NCI-H526 (cell line): ENCODE measurements at places on chromosomes 5 and 9.

DNA sequence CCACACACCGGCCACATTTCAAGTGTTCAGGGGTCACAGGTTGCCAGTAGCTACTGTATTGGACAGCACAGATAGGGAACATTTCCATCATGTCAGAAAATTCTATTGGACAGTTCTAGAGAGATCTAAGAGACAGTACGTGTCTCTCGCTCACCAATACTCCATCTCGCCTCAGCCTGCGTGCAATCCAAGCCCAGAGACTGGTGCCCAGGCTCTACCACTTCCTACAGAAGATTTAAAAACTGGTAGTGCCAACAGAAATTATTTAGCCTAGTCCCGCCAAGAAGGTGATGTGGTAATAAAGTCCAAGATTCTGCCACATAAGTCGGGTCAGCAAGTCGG lies 390 bp upstream of the SNX2 start:
- DNase-seq: peak; percentile 21

DNA sequence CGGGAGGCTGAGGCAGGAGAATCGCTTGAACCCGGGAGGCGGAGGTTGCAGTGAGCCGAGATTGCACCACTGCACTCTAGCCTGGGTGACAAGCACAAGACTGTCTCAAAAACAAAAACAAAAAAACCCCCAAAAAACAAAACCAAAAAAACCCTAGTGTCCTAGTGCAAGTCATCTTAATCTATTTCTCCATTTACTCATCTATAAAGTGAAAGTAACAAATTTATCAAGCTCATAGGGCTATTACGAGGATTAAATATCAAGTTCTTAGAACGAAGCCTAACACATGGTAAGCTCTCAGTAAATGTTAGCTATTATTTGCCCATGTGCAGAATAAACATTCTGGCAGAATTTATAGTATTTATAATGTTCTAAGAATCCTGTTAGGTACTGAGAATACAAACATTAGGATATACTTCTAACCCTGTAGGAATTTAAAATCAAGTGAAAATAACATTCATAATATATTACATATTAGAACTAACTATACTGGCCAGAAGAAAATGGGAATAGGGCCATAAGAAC lies 45.0 kb downstream of the GOLPH3 start:
- DNase-seq: no peak

- DNase-seq: no peak
Measured at GRCh38 chr9:83284746-83285145, 221.8 kb upstream of the RASEF start.

DNA sequence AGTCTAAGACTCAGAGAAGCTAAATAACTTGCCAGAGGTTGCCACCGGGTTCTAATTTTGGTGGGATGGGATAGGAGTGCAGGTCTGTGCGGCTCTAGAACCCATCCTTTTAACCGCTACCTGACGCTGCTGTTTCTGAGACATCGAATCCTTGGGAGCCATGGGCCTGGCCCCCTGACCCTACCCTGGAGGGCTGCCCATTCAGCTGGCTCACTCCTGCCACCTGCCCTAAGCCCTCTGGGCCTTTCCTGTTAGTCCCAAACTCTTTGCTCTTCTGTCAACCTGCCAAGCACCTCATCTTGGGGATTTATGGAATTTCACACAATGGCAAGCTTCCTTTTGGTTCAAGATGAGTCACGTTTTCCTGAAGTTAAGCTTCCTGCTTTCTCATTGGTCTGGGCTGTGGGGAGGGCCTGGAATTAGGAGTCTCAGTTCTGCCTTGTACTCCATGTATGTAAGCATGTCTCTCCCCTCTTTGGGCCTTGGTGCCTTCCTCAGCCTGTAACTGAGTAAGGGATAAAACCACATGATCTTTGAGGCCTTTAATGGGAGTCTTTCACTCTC lies 26.6 kb downstream of the ENHO start:
- DNase-seq: no peak

GRCh38 chr9:9924376-9924775 lies 688.4 kb downstream of the PTPRD start:
- no peak for DNase-seq

GRCh38 chr9:130219661-130220096 lies 45.9 kb upstream of the HMCN2 start:
- no peak for DNase-seq

DNA sequence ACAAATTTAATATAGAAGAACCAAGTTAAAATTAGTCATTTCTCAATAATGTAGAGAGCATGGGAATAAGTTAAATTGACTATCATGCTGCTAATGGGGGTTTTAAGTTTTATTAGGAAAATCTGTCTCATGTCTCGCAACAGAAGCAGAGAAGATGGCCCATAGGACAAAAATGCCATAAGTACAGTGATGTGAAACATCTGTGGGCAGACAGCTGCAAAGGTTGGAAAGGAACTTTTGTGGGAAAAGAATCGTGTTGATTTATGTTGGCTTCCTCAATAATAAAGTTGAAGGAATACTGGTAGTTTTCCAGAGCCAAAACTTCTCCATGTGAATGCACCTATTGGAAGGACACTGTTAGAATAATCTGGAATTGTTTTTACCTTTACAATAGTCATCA lies 44.8 kb downstream of the VCAN start:
- DNase-seq: no peak

DNA sequence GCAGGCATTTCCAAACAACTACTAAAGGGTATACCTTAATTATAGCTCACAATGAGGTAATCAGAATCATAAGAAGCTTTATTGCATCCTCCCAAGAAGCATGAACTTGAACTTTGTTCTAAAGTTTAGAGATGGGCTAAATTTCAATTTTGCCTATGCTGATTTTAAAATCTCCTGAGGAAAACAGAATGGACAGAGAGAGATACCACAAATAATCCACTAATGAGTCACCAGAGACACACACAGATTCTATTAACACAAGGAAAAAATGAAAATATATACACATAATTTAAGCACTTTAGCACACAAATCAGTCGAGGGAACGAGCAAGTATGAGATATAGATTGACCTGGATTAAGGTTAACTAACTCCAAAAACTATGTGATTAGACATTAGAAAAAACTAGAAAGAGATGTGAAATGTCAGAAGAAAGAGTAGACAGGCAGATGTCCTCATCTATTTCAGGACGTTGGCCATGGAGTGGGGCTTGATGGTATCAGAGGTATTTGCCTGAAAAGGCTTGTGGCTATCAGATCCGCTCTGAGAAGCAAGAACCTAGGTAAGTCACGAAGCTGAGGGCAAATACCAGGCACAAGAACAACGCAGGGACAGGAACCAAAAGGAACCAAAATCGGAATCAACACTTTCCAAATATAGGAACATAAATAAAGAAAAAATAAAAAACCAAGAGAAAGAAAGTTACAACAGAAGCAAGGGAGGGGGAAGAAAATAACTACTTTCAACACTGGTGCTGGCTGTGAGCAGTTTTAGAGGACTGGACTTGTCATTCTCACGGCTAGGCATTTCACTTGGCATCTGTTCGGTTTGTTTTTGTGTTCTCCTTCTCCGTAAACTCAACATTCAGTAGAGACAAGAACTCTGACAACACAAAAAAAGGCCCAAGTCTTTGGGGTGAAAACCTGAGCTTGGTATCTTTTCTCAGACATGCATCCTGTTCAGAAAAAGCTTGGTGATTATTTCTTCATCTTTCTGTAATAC lies 294.6 kb upstream of the PUM3 start:
- DNase-seq: no peak

DNA sequence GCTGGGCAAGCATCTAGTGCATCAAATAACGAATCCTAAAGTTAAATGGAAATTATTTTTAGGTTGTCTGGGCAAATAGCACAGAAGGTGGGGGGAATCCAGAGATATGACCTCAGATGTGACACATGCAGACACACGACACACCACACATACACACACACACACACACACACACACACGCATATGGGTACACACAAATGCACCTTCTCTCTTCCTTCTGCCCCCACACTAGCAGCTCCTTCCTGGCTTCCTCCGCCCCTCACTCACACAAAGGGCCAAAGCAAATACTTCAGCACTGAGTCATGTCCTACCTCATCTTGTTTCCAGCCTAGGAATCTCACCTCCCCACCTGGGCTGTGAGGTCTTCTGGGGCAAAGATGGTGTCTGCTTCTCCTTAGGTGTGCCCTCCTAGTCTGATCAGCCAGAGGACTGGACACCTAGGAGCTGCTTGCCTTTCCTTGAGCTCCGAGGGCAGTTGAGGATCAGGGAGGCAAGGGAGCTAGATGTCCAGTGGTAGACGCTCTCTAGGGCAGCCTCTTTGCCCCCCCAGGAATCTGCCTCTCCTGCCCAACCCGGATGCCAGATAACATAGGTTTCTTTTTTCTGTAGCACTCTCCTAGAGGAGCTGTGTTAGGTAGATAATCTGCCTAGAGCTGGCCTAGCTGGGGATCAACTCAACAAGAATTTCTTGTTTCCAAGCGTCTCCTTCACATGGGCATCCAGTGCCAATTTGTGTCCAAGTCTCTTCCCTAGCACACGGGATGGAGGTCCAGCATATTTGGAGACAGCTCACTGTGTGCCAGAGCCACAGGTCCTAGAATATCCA lies 14.3 kb upstream of the JADE2 start:
- DNase-seq: no peak

- no peak for DNase-seq
Measured at GRCh38 chr5:110165366-110165765, 475.6 kb downstream of the MAN2A1 start.

- DNase-seq: no peak
Measured at GRCh38 chr9:92044936-92045335, 70.3 kb downstream of the SPTLC1 start.

GRCh38 chr9:121830441-121831140 lies 179.2 kb downstream of the DAB2IP start:
- DNase-seq: no peak

DNA sequence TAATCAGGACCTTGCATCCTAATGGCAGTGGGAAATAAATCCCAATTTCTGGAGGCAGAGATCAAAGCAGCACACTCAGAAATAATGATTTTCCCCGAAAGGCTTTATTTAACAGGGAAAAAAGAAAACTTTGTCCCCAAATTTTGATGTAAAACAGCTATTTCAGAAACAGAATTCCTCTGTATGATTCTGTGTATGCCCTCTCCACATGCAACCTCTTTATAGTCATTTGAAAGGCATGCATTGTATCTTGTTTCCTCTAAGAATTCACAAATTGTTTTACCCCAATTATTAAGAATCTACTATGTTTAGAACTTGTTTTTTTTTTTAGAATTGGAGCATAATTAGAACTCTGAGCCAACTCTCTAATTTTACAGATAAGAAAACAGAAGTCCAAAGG lies 2.7 kb upstream of the PTAR1 start:
- no peak for DNase-seq

DNA sequence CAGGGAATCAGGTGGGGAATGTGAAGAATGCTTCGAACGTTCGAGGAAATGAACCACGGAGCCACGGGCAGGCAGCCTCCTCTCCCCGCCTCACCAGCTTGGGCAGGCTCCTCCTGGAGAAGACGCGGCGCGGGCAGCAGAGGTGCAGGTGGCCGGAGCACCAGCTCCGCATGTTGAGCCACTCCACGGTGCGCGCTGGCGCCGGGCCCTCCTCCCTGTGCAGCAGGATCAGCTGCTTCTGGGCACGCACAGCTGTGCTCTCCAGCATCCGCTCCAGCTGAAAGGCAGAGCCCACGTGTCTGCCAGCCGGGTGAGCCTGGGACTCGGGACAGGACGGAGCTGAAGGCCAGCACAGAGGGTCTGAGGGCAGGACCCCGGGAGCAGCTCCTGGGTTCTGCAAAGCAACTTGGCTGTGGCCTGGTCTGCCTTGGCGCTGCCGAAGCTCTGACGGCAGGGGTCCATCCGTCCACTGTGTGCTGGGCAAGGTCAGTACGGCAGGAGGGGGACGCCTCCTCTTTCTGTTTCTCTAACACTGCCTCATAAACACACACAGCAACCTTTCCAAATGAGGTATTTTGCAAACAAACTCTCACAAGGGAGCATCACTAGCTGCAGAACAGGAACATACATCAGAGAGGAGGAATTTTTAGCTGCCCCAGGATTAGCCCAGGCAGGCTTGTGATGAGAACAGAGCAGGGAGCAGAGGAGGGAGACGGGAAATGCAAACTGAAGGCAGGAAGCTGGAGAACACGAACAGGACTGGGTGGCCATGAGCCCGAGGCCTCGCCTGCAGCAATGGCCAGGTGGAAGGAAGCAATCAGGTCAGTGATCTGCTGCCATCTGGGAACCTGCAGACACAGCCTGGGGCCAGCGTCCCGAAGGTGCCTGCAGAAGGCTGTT lies 20.1 kb upstream of the NSMF start:
- DNase-seq: peak; percentile 9

GRCh38 chr5:55102348-55102747 lies at the start of gene GZMA:
Gene GZMA, plus strand, starts transcription at chr5:55102646. Its CDS starts 37 bp downstream, at chr5:55102683.
- no peak for DNase-seq

GRCh38 chr5:100623719-100624118 lies 88.5 kb downstream of the FAM174A start:
- DNase-seq: no peak

DNA sequence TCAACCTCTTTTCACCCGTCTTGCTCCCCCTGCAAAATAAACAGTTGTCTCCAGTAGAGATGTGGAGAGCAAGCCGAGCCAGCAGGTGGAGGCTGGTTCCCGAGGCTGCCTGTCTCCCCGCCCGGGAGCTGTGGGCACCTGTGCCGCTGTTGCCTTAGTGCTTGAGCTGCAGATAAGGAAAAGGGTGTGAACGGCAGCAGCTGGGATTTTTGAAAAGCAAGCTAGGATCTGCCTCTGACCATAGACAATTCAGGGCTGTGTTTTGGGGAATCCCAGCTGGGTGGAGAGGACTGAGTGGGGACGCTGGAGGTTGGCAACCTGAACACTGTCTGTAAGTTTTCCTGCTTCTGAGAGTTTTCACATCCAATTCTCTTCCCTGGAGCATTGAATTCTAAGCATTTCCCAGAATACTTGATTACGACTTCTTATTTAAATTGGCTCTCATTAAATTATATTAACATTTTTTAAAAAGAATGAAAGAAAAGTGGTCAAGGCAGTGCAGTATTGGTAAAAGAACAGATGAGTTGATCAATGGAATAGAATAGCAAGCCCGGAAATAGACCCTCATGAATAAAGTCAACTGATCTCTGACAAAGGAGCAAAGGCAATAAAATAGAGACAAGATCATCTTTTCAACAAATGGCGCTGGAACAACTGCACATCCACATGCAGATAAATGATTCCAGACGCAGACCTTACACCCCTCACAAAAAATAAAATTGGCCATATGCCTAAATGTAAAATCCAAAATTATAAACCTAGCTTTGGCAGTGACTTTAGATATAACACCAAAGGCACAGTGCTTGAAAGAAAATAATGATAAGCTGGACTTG lies 9.7 kb downstream of the WNK2 start:
- DNase-seq: peak; percentile 3

- DNase-seq: no peak
Measured at GRCh38 chr5:138533973-138534941, 8.8 kb downstream of the ETF1 start.

- no peak for DNase-seq
Measured at GRCh38 chr9:7982907-7983306, 183.3 kb upstream of the DMAC1 start.

DNA sequence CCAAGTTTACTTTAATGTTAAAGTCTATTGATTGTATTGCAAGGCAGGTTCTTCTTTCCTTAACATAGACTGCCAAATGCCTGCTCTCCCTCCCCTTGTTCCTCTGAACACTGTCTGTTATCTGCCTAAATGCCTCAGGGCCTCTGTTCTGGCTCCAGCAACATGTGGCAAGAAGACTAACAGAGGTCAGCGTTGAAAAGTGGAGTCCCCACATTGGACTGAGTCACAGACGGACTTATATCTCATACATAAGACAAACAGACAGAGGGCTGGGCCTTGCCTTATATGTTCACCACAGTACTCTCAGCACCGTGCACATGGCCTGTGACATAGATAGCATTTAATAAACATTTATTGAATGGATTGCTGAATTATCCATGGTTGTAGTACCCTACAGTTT lies 91.4 kb downstream of the TSSK1B start:
- DNase-seq: no peak
